Non-pigmented ciliary epithelial cell (primary cell): ENCODE measurements at places on chromosomes 12 and 14.

DNA sequence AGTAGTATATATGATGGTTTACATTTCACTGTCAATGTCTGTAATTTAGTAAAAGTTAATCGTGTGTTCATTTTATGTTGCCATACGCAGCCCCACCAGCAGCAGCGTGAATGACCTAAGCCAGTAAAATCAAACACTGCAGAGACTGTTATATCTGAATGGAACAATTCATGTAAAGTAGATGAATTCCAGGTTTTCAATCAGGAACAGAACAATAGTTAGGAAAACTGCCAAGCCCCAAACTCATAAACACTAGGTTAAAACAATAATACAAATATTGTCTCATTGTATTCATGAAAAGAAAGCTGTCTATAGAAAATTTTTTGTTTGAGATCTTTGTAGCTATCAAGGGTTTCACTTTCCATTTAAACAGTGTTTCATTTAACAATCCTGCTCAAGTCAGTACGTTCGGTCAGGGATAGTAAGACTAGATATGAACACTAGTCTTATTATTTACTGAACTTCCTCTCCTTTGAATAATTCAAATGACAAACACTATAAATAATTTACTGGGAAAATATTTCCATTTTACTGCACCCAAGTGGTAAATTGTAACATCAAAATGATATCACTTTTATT is 256.8 kb upstream of the FLRT2 start:
- DNase-seq: no peak

GRCh38 chr14:68473794-68474193 is 319.1 kb downstream of the ZFP36L1 start:
- DNase-seq: no peak

DNA sequence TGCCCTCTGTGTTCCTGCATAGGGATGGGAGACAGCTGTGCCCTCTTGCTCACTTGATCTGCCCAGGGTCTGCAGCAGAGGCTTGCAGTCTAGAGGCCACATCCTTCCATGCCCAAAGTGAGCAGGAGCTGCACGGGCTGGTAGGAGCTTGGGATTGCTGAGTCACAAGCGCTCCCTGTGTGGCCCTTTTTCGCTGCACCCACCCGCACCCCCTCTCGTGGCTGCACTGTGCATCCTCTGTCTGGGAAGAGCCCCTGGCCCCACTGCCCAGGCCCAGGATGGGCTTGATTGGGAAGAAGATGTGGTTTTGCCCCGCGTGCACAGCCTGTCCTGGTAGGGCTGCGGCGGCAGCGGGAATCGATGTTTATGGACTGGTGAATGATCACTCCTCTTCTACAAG is 192.4 kb downstream of the TSPAN9 start:
- no peak for DNase-seq

GRCh38 chr12:116336542-116337065 is 59.1 kb upstream of the MED13L start:
- DNase-seq: no peak

DNA sequence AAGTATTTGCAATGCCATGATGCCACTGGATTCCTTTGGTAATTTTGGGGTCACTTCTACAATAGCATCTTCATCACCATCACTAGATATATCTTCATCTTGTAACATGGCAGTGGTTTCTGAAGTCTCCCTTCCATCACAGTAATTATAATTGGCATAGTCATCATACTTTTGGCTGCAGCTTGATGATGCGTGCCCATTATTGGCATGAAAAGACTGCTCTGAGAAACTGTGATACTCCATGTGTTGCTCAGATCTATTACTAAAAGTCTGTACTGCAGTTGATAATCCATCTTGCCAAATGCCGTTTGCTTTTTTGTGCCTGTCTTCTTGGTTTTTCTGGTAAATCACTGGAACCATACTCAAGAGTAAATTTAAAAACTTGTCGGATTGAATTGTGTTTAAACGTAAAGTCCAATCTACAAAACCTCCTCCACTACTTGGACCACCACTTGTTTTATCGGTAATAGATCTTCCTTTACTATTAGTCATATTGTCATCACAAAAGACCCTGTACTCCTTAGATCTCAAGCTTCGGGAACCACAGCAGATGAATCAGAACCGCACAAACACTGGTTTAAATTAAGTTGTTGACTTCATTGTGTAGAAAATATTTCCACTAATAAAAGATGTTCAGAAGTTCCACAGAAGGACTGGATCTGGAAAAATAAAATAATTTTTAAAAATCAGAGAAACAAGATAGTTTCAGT is 29.9 kb downstream of the SLC41A2 start:
- DNase-seq: no peak

GRCh38 chr12:123069436-123070266 is 81.2 kb downstream of the PITPNM2 start:
- no peak for DNase-seq

DNA sequence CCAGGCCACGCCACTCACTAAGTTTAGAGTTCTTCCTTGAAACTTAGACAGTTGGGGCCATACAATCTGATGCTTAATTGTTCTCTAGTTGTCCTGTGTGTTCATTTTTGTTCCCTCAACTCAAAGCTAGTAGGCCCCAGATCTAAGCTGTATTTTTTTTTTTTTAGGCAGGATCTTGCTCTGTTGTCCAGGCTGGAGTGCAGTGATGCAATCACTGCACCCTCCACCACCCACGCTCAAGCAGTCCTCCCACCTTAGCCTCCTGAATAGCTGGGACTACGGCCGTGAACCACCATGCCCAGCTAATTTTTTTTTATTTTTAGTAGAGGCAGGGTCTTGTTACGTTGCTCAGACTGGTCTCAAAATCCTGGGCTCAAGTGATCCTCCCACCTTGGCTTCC is 7.5 kb downstream of the TNFRSF1A start:
- DNase-seq: no peak

DNA sequence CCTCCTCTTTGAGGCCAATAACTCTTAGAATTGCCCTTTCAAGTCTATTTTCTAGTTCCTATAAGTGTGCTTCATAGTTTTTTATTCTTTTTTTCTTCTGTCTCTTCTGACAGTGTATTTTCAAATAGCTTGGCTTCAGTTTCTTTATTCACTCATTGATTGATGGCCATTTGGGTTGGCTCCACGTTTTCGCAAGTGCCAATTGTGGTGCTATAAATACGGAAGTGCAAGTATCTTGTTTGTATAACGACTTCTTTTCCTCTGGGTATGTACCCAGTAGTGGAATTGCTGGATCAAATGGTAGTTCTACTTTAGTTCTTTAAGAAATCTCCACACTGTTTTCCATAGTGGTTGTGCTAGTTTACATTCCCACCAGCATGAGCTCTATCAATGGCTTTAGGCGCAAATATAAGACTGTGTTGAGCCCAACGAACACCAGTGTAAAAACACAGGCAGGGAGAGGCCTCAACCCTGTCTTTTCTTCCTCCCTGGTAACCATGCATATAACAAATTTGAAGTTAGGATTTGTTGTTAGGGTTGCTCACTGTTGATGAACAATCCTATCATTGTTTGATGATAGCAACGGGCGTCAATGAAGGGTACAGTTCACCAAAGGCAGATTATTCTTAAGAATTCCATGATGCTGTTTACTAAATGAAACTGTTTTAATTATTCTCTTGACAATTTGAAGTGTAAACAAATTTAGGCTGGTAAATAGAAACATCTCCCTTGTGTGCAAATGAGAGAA is 13.3 kb upstream of the LMNTD1 start:
- DNase-seq: no peak

DNA sequence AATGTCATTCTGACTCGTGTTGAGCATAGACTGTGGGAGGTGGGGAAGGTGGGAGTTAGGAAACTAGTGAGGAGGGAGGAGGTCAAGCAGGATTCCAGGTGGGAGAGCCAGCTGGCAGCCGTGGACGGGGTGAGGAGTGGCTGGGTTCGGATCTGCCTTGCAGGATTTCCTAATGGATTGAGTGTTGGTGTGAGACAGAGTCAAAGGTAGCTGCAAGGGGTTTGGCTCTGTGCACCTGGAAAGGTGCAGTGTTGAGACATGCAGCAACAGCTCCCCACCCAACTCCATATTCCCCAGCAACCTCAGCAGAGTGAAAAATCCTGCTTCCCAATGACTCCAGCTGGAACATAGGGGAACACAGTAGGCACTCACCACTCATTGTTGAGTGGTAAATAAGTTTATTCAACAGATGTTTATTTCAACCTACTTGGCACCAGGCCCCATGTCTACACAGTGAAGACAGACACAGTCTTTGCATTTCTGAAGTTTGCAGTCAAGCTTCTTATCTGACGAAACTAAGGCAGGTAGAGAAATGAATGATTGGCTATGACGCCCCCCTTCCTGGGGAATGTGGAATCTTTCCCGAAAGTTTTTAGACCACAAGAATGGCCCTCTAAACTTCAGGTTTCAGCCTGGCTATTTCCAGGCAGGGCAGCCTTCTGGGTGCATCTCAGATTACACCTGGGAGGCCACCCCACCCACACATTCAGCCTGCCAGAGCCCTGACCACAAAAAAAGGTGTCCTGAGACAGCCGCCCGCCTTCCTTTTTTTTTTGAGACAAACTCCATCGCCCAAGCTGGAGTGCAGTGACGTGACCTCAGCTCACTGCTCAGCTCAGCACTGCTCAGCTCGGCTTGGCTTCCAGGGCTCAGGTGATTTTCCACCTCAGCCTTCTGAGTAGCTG is 37.9 kb upstream of the PLEKHG6 start:
- DNase-seq: no peak

- no peak for DNase-seq
Observed at GRCh38 chr14:105737504-105738246, 211.3 kb downstream of the TMEM121 start.

GRCh38 chr12:19190292-19191031 is 60.9 kb downstream of the PLEKHA5 start:
- no peak for DNase-seq

- DNase-seq: no peak
Observed at GRCh38 chr12:116071555-116072230, 205.8 kb downstream of the MED13L start.

- DNase-seq: no peak
Observed at GRCh38 chr12:5567016-5567725, 135.3 kb downstream of the NTF3 start.

- no peak for DNase-seq
Observed at GRCh38 chr14:90698379-90698869, 117.8 kb downstream of the TTC7B start.

- DNase-seq: no peak
Observed at GRCh38 chr12:48160807-48161206, 3.5 kb upstream of the ASB8 start.

DNA sequence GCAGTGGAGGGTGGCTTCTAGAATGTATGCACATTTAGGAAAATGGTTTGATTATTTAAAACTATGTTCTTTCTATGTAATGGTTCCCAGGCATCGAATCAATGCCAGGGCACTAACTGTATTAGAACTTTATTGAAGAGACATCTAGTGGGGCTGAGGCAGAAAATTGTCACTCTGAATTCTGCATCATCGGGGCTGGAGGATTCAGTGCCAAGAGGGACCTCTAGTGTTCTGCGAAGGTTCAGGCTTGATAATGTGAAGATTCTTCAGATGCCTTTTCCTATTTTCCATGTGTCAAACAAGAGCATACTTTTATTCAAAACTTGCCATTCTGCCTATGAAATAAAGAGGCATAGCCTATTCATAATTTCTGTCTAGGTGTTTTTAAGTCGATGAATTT is 146.3 kb downstream of the CAND1 start:
- DNase-seq: no peak

DNA sequence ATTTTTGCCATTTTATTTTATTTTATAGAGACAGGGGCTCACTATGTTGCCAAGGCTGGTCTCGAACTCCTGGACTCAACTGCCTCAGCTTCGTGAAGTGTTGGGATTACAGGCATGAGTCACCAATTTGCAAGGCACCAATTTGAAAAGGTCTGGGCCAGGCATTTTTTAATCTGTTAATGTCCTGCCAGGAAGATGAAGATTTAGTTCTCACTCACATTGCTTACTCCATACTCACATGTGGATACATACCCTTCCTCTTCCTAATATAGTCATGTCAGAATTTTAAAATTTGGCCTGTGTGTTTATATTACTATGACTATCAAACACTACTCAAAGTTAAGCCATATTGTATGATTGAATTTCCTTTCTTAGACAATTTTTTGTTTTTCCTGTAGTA is 15.3 kb upstream of the EML1 start:
- DNase-seq: no peak

GRCh38 chr12:57218030-57218853 is 1.6 kb downstream of the NXPH4 start:
- no peak for DNase-seq

GRCh38 chr14:68772761-68773381 is 20.0 kb downstream of the ZFP36L1 start:
- no peak for DNase-seq

- no peak for DNase-seq
Observed at GRCh38 chr12:89346741-89347324, 5.5 kb downstream of the DUSP6 start.
